ENCODE measurements at places on chromosomes 5 and 9.

DNA sequence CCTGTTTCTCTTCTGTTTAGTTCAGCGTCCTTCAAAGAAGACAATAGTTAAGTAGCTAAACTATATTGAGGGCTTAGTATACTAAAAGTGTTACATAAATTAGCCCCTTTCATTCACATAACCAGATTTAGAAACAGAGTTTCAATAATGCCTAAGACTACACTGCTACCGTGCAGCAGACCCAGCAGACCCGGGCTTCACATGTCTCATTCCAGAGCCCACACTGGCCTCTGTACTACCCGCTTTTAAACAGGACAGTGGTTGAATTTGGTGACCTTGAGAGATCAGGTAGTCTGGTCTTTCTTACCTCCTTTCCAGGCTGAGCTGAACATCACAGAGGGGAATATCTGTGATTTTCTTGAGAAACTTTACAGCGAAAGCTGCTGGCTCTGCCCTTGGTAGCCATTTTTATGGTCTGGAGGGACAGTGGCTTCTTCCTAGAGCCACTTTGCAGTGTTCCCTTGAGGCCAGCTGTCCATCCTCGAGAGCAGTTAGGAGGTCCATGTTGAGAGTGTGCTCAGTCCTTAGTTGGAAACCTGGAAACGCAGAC is 56.5 kb downstream of the SLC22A5 start:
- no peak for DNase-seq

DNA sequence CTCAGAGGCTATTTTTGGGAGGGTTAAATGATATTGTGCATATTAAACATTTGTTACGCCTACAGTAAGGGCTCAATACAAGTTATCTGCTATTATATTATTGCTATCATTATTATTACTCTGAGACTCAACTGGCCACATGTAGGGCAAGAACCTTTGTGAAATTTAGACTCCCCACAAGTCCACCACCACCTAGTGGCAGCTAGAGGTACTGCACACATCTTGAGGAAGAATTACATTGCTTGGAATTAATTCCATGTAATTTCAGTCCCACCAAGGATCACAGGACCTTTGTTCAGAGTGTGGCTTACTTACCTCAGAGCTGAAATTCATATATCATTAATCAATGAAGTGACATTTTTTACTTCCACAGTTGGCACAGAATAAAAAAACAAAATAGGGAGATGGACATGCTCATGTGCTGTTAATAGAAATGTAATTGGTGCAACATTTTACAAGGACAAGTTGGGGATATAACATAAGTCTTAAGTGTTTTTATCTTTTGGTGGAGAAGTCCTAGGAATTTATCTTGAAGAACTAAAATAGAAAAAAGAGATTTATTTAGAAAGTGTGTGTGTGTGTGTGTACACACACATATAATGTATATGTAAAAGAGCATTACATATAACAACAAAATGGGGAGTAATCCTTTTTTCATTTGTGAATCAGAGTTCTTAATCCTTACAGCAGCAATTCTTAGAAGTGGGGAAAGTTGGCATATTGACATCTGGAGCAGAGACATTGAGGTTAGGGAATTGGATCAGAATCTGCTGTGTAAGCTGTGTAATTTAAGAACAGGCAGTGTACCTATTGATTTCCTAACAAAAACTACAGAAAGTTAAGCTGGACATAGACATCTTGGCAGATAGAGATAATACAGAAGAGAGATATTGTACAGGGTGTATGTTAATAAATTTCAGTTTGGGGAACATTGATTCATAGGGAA is 11.2 kb downstream of the MSANTD3 start:
- peak; percentile 44 for DNase-seq

DNA sequence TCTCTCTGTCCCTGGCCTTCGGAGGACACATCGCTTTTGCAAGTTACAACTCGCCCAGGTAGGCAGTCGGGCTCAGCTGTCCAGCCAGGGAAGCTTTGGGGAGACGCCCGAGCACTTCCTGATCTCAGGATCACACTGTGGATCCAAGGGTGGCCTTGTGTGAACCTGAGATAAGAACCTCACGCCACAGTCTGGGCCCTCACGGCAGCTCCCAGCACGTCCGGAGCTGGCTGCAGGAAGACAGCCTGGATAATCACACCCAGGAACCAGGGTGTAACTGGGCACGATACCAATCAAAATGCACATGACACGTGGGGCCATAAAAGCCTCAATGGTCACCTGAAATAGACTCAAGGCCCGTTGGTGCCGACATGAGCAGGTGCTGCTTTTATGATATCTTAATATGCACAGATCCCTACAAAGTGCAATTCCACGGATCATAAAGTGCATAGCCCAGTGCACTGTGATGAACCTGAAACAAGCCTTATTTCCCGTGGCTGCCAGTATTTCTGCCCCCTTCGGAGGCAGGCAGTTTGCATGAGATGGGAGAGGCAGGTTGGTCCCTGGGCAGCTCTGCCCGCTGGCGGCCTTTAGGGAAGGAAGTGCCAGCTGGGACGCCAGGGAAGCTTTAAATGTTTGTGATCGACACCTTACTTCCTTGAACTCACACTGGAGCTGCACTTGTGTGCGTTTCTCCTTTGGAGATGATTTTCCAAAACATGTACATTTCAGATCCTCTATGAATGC is 14.5 kb downstream of the SLC6A18 start:
- DNase-seq: no peak

- DNase-seq: no peak
Observed at GRCh38 chr9:82988488-82988887, 74.5 kb downstream of the RASEF start.

DNA sequence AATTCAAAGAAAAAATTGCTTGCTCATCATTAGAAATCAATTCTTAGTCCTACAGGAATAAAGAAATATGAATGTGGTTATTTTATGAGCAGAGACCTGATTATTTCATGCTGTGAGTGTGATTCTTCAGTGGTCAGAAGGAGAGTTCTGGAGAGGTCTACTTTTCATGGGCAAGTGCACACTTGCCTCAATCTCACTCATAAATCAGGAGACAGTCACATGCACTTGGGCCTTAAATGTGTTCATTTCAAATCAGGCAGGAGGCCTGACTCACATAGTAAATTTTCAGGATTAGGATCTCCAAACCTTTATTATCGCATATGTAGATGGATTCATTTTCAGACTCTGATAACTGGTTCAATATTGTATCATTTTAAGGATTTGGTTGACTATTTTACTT is 323.2 kb upstream of the CCNH start:
- DNase-seq: no peak
